ENCODE measurements at places on chromosomes 5 and 9.

DNA sequence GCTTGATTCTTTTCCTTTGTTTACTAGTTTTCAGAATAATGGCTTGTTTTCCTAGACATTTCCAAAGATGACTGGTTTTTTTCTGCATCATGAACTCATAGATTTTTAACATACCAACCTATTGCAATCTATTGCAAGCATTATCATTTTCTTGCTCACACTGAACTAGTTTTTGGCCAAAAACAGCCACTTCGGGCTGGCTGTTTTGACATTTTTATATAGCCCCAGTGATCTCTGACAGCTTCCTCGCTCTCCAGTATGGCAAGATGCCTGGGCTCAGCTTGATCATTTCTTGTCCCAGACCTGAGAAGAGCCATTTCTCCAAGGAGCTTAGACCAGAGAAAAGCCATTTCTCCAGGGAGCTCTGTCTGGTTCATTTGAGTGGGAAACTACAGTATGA lies 94.3 kb upstream of the MAMDC2 start:
- no peak for DNase-seq

- DNase-seq = no peak
These were observed 50.1 kb upstream of the CD180 start for GRCh38 chr5:67246546-67247268.

GRCh38 chr5:132176987-132177386 lies 50.7 kb downstream of the P4HA2 start:
- DNase-seq = no peak

- DNase-seq = peak; percentile 73
These were observed 513 bp downstream of the FAM193B start for GRCh38 chr5:177553671-177554429.

DNA sequence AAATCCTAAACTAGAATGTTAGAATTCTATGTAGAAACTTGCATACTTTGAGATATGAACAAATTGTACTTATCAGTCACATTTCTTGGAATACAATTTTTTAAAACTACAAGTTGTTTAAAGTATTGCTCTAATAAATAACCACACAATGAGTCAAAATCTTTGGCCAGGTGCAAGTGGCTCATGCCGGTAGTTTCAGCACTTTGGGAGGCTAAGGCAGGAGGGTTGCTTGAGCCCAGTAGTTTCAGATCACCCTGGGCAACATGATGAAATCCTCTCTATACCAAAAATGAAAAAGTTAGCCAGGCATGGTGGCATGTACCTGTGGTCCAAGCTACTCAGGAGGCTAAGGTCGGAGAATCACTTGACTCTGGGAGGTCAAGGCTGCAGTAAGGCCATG lies 257.8 kb downstream of the COX7C start:
- DNase-seq = no peak

DNA sequence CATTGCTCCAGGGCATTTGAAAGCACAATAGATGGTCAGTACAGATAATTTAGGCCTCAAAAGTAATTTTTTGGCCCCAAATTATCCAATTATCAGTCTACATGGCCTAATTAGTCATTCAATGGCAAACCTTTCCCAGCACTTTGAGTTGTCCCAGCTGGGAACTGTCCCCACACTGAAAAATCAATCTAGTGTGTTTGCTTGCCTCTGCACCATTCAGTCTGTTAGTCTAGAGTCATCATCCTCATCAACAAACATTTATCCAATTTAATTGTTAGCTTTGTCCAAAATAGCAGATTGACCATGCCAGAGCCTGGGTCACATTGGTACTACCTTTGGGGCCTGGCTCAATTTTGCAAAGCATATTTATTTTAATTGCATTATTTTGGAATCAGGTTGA lies 13.9 kb downstream of the NR4A3 start:
- DNase-seq = no peak

GRCh38 chr9:95752129-95752731 lies 123.3 kb upstream of the ERCC6L2 start:
- peak; percentile 69 for DNase-seq
